NCI-H748 treated with DMSO at 0.1 percent for 48 hours (cell line): ENCODE measurements at places on chromosomes 5 and 9.

DNA sequence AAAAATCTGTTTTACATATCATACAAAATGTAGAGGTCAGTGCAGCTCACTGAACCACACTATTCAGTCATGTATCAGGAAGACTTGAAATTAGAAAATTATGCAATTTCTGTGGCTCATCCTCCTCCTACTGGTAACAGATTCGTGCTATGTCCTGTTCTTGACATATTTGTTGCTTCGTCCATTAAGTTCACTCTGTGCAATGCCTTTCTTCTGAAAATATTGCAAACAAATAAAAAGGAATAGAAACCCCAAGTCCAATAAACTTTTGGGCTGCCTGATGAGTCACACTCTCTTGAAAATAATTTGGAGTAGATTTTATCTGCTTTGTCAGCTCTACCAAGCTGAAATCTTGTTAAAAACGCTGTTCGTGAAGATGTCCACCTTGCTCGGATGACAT, 391.2 kb downstream of the RAB3C start:
- DNase-seq = no peak

GRCh38 chr5:59380350-59380951, 513.1 kb downstream of the PDE4D start:
- peak; percentile 13 for DNase-seq

GRCh38 chr5:45694255-45694814, 1.8 kb downstream of the HCN1 start:
- peak; percentile 55 for DNase-seq

- no peak for DNase-seq
Measured at GRCh38 chr5:129377504-129377903, 82.6 kb upstream of the ADAMTS19 start.

DNA sequence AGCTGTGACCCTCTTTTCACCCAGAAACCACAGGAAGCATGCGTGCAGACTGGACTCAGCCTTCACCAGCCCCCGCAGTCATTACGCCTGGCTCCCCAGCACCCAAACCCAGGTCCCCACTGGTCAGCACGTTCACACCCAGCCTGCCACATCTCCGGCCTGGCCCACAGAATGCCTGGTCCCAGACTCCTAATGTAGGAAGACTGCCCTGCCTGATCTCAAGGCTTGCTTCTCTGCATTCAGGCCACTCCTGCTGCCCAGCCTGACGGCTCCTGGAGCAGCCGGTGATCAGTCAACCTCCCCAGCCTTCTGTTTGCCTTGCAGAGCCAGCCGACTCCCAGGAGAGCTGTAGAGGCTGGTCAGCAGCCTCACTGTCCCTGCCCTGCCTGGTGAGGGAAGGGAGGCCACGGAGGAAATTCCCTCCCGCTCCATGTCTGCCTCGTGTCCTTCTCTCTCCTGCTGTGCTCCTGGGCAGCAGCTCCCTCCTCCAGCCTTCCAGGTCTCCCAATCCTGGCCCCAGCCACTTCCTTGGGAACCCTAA, 25.4 kb downstream of the ADAMTS2 start:
- no peak for DNase-seq

GRCh38 chr5:120137582-120137981, 326.5 kb upstream of the PRR16 start:
- DNase-seq = no peak

DNA sequence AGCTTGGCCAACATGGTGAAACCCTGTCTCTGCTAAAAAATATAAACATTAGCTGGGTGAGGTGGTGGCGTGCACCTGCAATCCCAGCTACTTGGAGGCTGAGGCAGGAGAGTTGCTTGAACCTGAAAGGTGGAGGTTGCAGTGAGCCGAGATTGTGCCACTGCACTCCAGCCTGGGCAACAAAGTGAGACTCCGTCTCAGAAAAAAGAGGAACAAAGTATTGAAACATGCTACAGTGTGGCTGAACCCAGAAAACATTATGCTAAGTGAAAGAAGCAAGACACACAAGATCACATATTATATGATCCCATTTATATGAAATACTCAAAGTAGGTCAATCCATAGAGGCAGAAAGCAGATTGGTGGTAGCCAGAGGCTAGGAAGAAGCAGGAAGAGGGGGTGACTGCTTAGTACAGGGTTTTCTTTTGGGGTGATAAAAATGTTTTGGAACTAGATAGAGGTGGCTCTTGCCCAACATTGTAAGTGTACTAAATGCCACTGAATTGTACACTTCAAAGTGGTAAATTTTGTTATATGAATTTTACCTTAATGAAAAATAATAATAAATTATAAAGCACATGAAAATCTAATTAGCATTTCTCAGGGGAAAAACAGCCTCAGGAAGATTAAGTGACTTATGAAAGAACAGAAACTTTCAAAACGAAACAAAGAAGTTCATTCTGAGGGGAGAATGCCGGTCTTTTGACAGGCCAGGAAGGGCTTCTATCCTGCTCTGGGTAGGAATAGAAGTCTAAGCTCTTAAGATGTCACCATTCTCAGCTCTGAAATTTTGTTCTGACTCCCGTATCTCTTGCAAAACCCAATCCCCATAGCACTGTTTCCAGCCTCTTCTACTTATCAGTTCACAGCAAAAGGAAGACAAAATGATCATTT, 161.1 kb upstream of the TBCA start:
- no peak for DNase-seq

GRCh38 chr5:40291338-40291737, 388.4 kb upstream of the PTGER4 start:
- no peak for DNase-seq

- no peak for DNase-seq
Measured at GRCh38 chr5:4513381-4513780, 626.7 kb upstream of the ADAMTS16 start.

- DNase-seq = no peak
Measured at GRCh38 chr9:135241381-135242048, 154.0 kb downstream of the OLFM1 start.

- no peak for DNase-seq
Measured at GRCh38 chr5:11166923-11167322, 405.9 kb upstream of the DAP start.

GRCh38 chr5:82338771-82339373, 60.7 kb upstream of the RPS23 start:
- no peak for DNase-seq

GRCh38 chr5:74361406-74362358, 278.8 kb downstream of the ENC1 start:
- DNase-seq = no peak

- DNase-seq = no peak
Measured at GRCh38 chr5:118366429-118366828, 621.9 kb downstream of the DTWD2 start.

- no peak for DNase-seq
Measured at GRCh38 chr5:63351164-63351563, 611.1 kb downstream of the HTR1A start.

- no peak for DNase-seq
Measured at GRCh38 chr9:3692606-3693005, 166.8 kb upstream of the RFX3 start.

DNA sequence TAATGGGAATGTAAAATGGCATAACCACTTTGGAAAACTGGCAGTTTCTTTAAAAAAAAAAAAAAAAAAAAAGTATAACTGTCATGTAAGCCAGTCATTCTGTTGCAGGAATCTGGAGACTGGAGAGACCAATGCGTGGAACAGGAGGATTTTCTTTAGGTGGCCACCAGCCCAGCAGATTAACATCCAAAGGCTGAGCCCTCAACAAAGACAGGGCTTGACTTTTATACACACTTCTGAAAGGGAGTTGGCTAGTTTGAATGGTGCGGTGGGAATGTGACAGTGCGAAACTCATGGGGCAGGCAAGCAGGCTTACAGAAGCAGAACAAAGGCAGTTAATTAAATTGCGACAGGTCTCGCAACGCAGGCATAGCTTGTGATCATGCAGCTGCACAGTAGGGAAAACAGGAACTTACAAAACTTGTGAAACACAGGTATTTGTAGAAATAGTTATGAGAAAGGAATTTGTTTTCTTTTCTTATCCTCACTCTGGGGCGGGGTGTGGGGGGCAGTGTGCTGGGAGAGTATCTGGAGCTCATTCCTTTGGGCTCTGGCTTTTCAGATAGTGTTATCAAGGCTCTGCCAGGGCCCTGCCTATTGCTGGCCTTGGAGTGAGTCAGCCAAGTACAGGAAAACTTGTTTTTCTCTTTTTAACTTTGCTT, 12.0 kb downstream of the UIMC1 start:
- no peak for DNase-seq

GRCh38 chr5:139046551-139046950, 151.6 kb downstream of the SIL1 start:
- no peak for DNase-seq

- no peak for DNase-seq
Measured at GRCh38 chr5:115686051-115686737, 60.4 kb upstream of the TMED7 start.
